Cortex of kidney (tissue), 1 donor: ENCODE measurements at places on chromosomes 11 and 22.

- no peak for DNase-seq
Measured at GRCh38 chr11:44963136-44963535, 12.5 kb upstream of the TP53I11 start.

DNA sequence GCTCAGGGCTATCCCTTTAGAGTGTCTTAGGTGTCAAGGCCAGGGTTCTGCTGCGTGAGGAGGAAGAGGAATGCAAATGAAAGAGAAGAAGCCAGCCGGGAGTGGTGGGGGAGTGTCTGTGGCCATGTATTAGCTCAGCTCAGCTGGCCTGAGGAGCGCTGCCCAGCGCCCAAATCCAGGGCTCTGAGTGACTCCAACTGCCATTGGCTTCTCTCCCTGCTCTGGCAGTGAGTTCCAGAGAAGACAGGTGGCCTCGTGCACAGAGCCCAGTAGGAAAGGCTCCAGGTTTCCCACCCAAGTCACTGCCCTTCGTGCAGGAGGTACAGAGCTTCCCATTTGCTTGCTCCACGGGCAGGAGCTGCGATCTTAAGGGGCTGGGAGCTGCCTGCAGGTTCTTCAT lies 302.0 kb downstream of the KIRREL3 start:
- no peak for DNase-seq

DNA sequence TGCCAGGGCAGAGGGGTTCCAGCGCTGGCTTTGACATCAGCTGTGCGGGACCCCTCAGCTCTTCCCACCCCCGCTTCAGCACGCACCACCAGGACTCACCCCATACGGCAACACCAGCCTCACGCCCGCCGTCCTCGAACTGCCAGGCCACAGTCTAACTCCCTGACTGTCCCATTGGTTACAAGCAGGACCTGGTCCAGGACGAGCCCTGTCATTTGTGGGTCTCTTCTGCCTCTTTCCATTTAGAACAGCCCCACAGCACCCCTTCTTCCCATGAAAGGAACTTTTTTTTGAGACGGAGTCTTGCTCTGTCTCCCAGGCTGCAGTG lies 81.7 kb downstream of the PHF21B start:
- no peak for DNase-seq

DNA sequence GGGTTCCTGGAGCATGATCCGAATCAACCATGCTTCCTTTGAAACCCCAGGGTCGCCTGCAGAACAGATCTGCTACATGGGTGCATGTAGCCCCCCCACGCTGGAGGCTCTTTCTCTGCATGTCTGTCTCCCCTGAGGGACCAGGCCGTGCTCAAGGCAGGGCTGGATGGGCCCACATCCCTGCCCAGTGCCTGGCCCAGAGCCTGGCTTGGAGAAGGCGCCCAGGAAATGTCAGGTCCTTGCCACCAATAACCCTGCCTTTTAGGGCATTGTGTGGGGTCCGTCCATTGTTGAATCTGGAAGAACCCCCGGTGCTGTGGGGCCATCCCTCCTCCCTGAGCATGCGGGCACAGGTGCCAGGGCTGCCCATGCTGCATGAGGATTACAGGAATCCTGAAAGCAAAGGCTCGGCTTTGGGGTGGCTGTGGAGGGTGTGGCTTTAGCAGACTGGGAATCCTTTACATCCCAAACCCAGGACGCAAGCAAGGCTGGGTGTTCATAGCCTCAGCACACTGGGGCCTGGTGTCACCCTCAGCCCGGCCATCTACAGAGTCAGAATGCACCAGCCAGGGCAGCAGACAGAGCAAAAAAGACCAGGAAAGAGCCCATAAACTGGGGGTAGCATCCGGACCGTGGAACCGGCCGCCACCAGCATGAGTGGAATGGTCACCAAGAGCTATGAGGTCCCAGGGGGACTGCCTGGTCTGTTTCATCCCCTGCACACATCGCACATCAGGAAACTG lies 48.2 kb downstream of the RTL6 start:
- no peak for DNase-seq

- DNase-seq: no peak
Measured at GRCh38 chr11:66448523-66448922, 9.9 kb upstream of the MRPL11 start.

GRCh38 chr22:46815896-46816731 lies 53.7 kb downstream of the TBC1D22A start:
- DNase-seq: no peak

GRCh38 chr11:2072551-2073261 lies 66.5 kb downstream of the IGF2 start:
- DNase-seq: no peak

GRCh38 chr11:119416606-119417580 lies 6.1 kb downstream of the THY1 start:
- DNase-seq: no peak

DNA sequence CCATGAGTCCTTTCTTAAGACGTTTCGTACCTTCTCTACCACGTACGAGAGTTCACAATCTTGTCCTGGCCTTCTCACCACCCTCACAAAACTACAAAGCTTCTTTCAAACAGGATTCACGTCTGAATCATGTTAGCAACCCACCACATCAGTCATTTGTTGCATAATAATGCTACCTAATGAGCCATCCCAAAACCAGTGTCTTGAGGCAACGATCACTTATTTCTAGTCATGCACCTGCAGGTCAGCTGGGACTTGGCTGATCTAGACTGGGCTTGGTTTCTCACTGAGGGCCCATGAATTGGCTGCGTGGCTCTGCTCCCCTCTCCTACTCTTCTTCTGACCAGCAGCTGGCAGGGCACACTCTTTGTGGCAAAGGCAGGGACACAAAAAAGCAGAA lies 28.3 kb downstream of the LARGE1 start:
- no peak for DNase-seq

DNA sequence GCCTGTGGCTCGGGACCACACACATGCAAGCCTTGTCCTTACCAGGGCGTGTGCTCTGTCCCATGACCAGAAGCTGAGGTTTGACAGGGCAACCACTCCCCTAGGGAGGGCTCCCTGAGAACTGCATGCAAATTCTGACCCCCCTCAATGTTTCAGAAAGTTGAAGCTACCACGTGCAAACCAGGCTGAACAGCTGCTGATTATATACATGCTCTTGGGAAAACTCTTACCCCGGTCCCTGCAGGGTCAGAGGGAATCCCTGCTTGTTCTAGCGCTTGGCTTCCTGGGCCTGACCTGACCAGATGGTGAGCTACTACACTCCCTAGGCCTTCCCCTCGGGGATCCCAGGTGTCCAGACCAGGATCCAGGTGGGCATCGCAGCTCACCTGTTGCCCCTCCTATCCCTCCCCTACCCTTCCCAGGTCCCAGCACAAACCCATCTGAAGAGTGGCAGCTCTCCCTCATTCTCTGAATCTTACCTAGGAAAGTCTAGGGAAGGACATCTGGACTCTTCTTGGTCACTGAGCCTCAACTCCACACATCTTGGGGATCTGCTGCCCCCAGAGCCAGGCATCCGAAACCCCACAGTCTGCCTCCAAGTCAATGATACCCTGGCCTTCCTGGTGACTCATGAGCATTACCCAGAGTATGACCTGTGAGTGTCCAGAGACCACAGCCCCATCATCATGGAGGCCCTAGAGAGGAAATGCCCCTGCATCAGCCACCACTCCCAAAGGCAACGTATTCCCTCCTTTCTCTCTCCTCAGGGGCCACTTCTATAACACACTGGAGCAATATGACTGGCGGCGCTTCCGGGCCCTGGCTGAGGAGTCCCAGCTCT lies 61.5 kb downstream of the BTG4 start:
- DNase-seq: no peak

- no peak for DNase-seq
Measured at GRCh38 chr11:77602381-77603088, 12.8 kb downstream of the AQP11 start.

- no peak for DNase-seq
Measured at GRCh38 chr11:79025622-79026021, 415.2 kb downstream of the TENM4 start.
